ENCODE measurements at places on chromosomes 1 and 21.

- DNase-seq = no peak
These were observed 99.4 kb downstream of the GIPC2 start for GRCh38 chr1:78145105-78145580.

- DNase-seq = no peak
These were observed 47.0 kb downstream of the TAS1R2 start for GRCh38 chr1:18812453-18812939.

DNA sequence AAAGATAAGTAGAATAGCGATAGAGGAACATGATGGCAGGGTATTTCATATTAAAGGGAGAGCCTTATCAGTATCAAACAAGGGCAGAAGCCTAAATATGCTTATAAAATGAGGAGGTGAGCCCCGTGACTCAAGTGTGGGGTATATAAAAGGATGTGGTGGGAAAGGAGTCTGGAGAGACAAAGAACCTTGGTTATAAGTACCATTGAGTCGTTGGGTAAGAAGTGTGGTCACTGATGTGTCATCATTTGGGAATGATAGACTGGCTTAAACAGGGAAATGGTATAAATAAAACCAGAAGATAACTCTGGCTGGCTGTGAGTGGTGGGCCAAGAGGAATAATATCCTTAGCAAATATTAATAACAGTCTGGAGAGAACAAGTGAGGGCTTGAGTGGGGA is 10.9 kb upstream of the CD5L start:
- no peak for DNase-seq

DNA sequence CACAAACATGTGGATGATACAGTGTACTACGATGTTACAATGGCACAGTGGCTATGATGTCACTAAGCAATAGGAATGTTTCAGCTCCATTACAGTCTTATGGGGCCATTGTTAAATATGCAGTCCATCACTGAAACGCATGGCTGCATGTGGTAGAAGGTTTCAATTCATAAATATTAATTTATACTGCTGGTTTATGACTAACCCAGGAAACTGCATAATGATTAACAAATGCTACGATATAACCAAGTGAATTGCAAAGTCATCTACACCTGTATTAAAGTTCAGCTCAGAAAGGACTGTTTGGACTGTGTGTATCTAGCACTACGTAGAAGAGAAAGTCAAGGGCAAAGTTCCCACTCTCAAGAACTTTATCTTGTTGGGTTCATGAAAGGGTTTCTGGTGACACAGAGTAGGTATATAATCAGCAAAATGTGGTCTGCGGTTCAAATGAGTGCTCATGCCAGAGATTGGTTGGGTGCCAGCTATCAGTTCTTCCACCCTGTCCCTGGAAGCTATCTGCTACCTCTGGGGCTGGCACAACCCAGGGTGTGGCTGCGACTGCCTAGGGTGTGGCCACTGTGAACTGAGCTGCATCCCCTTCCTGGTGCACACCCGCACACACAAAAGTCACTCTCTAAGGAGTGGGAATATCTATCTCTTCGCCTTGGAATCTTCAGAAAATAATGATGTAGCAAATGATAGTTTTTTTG is 14.8 kb downstream of the MGST3 start:
- DNase-seq = no peak

GRCh38 chr1:226687426-226687825 is 51.7 kb downstream of the ITPKB start:
- no peak for DNase-seq

GRCh38 chr1:25168193-25169071 is 63.9 kb downstream of the SYF2 start:
- DNase-seq = no peak

DNA sequence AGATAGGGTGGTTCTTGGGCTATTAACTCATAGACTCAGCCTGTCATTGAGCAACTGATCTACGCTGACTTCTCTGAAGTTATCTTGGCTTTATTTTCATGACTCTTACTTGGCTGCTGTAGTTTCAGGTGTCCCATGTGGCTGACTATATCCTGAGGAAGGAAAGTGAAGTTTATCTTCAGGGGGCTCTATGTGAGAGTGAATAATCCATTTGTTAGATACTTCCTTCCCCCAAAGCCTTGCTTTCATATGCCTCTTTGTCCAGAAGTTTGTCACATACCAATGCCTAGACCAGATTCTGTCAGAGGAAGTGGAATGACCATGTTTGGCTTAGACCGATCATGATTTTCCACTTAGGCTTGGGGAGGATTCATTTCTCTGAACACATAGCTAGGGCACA is 27.9 kb upstream of the C1orf87 start:
- no peak for DNase-seq

DNA sequence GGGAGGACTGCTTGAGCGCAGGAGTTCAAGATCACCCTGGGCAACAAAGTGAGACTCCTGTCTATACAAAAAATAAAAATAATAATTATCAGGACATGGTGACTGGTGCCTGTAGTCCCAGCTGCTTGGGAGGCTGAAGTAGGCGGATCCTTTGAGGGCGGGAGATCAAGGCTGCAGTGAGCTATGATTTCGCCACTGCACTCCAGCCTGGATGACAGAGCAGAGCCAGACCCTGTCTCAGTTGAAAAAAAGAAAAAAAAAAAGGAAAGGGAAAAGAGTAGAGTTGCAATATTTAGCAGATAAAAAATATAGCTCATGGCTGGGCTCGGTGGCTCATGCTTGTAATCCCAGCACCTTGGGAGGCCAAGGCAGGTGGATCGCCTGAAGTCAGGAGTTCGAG is 3.3 kb upstream of the S1PR1 start:
- no peak for DNase-seq

DNA sequence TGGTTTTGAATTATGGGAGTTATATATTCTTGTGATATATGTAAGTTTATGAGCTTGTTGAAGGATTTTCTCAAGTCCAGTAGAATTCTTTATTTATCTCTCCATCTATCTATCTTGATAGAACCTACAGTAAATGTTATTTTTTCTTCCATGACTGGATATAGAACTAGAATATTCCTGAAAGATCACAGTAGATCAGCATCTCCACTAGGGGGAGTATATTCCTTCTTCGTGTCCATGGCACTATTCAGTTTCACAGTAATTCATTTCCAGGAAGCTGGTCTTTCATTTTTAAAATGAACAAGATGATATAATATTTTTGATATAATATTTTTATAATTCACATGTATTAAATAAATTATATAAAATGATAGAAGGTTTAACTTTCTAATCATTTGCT is 18.8 kb downstream of the TMPRSS15 start:
- peak; percentile 1 for DNase-seq

GRCh38 chr1:182688436-182689205 is 4.2 kb upstream of the RGS8 start:
- DNase-seq = no peak

GRCh38 chr1:211372463-211372862 is 45.8 kb downstream of the TRAF5 start:
- no peak for DNase-seq

DNA sequence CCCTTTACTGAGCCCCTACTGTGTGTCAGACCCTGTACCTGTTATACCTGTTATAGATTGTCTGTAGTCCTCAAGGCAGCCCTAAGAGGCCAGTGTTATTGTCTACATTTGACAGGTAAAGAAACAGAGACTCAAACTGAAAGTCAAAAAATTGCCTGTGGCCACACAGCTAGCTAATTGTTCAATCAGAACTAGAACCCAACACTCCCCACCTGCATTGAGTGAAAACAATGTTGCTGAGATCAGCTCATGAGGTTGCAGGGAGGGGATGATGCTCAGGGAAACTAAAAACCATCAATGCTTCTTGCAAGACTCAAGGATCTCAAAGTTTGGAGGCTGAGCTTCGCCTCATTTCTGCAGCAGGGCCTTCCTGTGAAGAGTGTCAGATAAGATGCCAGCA is 109.5 kb upstream of the LMO4 start:
- no peak for DNase-seq

GRCh38 chr21:45309987-45310381 is 22.3 kb upstream of the POFUT2 start:
- no peak for DNase-seq

- DNase-seq = no peak
These were observed 201.0 kb downstream of the PBX1 start for GRCh38 chr1:164759979-164760469.

- DNase-seq = no peak
These were observed 28.7 kb downstream of the ACBD3 start for GRCh38 chr1:226157761-226158316.

DNA sequence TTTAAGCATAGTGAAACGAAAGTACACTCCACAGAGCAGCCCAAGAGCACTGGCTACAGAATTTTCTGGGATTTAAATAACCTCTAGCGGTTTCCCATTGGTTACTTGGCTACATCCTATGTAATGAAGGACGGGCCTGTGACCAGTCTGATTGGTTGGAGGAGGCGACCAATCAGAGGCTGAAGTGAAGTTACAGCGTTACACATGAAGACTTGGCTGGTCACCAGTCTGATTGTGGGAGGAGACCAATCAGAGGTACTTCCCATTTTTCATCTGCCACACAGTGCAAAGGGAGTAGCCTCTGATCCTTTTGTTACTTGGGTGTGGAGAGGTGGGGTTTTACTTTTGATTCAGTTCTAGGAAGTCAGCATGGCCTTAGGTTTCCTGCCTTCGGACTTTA is 142.7 kb upstream of the SERTAD4 start:
- DNase-seq = no peak

DNA sequence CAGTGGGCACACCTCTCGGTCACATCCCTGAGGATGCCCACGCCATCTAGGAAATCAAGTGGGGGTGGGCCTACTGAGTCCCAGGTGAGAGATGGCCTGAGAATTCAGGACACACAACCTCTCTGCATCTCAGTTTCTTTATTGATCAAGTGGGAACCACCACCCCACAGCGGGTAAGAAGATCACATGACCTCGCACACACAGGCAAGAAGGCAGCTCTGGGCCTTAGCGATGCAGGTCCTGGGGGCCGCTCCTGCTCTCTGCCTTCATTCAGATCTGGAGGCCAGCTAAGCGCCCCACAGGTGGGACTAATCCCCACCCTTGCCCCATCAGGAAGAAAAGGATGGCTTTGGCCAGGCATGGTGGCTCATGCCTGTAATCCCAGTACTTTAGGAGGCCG is 63.2 kb downstream of the PGBD5 start:
- DNase-seq = no peak

DNA sequence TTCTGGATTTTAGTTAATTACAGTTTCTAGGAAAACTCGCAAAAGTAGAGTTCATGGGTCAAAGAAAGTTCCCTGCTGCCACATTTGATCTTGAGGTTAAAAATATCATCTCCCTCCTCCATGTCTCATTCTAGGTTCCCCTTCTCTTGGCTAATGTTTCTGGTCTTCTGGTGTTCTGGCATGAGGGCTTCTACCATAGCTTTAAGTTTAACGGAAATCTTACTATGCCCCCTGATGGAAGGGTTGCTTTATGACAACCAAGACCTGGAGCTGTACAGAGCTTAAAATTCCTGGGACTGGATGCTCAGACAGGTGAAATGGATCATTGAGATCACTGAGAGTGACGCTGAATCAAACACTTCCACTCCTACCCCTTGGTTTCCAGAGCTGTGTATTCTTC is 1881.7 kb downstream of the MRPL39 start:
- DNase-seq = no peak

DNA sequence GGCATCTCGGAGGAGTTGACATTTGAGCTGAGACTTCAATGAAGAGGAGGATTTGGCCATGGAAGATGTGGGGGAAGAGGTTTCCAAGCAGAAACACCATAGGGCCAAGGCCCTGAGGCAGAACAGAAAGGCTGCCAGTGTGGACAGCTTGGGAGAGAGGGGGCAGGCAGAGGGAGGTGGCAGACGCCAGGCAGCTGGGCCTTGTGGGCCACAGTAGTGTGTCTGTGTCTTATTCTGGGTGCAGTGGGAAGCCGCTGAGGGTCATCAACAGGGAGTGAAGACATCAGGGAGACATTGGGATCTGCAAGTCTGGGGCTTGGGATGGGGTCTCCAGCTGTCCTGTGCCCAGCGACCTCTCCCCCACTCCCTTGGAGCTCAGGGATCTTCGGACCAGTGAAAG is 96.8 kb downstream of the LACTBL1 start:
- no peak for DNase-seq

GRCh38 chr1:178541829-178542553 is 29.1 kb downstream of the TEX35 start:
- peak; percentile 2 for DNase-seq

DNA sequence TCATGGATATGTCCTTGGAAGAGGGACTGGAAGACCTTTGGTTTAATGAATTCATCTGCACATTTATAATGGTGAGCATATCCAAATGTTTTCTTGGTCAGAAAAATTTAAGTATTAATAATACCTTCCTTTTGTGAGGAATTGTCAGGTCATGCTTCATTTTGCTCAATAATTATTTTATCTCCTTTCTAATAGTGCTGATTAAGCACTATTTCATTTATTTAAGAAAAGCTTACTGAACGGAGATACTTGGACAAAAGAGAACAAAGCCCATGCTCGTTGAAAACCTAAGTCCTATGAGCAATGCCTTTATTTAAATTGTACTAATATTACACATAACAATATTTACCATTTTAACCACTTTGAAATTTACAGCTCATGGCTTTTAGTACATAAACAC is 281.5 kb downstream of the PDE4B start:
- no peak for DNase-seq

- DNase-seq = no peak
These were observed 16.1 kb downstream of the UBIAD1 start for GRCh38 chr1:11289064-11289463.

DNA sequence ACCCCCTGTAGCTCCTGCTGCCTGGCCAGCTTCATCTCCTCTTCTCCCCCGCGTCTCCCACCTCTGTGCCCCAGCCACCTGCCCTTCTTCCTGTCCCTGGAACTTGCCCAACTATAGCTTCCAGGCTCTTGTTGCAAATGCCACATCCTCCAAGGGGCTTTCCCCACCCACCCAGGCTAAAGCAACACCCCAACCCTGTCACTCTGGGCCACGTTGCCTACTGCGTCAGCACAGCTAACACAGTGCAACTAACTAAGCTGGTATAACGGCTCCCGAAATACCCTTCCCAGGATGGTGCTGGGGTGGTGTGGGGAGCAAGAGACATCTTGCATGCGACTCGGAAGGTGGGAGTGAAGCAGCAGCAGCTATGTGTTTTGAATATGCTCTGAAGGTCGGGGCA is 19.7 kb downstream of the CAMK2N1 start:
- DNase-seq = no peak

- DNase-seq = no peak
These were observed 44.6 kb downstream of the MIGA1 start for GRCh38 chr1:77824079-77824478.

DNA sequence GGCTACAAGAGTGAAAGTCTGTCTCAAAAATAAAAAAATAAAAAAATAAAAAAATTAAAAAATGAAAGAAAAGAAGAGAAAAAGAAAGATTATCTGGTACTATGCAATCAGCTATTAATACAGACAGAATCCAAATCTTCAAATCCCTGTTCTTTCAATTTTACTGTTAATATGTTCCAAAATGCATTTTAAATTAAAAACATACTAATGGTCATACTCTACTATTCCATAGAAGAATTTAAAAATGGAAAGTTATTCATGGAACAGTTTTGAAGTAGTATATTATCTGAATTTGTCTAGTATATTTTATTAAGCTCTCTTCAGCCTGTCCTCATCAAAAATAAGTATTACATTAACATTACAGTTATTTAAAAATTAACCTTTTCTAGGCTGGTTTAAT is 430.1 kb downstream of the PTBP2 start:
- no peak for DNase-seq
